Left hindlimb (tissue), 1 donor: ENCODE measurements at places on chromosomes 4 and X.

DNA sequence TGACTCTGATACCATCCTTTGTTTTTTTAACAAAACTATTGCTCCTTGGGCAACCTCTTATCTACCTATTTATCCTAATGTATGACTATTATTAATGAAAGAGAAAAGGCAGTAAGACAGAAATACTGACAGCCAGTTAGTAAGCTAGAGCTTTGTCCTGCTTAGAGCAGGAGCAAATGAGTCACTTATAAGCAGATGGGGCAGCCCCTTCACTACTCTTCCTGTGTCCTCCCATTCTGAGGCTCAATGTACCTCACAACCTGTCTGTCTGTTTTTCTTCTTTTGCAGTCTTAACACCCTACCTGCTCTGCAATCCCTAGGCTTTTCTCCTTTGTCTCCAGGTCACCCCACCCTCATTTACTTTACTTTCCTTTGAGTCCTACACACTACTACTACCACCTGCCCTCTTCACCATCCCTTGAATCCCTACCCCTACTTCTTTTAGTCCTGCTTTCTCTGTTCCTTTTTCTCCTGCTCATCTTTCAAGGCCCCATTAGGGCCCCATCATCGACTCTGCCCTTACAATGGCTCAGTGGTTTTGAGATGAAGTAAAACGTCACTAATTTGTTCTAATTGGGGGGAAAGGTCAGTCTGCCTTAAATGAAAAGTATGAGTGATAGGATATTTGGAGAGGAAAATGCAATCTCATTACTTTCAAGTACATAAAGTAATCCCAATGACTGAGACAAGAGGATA, 294.3 kb downstream of the GUCY2F start:
- DNase-seq: no peak

- DNase-seq: no peak
These were observed 48.3 kb downstream of the HMGB3 start for GRCh38 chrX:151031391-151031975.

DNA sequence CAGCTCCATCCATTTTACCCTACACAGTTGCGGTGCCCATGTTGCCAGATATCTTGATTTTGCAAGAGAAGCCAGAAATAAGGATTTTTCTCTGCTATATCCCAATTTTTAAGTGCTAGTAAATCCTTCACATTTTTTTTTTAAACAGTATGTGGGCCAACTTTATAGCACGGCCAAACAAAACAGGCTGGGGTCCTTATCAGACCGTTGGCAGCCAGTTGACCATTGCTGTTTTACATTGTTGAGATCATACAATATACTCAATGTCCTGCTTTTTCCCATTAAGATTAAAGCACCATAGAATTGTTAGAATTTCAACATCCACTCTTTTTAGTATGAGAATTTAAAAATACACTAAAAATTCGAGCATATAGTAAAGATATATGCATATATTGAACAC, 150.9 kb downstream of the SPCS3 start:
- no peak for DNase-seq

DNA sequence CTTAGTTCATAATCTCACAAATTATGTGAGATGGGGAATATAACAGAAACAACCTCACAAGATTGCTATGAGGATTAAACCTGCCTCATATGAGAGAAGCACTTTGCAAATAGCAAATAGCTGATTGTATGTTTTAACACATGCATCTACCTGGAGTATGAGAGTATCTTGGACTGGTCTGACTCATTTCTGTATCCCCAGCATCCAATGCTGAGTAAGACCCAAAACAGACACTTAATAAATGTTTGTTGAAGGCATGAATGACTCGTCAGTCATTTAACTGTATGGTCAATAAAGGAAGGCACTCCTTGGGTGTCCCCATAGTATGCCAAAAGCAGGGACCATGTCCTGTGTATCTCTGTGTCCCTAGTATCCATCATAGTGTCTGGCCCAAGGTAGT, 350.9 kb upstream of the F9 start:
- DNase-seq: no peak

- no peak for DNase-seq
These were observed 1.6 kb downstream of the SOX3 start for GRCh38 chrX:140503238-140503601.

GRCh38 chrX:136104936-136105335, 42.4 kb upstream of the FHL1 start:
- DNase-seq: no peak

DNA sequence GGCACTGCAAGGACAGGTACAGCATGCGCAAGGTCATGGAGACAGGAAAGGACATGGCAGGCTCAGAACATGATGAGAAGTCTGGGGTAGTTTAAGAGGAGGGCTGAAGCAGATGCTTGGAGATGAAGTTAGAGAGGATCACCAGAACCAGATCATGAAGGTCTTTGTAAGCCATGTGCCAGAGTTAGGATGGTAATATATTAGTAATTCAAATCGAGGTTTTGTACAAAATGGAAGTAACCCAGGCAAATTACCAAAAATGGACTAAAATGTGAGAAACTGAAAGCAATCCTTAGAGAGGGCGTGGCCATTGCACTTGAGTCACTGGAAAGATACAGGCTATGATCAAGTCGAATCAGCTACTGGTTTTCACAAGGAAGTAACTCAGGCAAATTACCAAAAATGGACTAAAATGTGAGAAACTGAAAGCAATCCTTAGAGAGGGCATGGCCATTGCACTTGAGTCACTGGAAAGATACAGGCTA, 13.5 kb downstream of the RXFP1 start:
- no peak for DNase-seq

DNA sequence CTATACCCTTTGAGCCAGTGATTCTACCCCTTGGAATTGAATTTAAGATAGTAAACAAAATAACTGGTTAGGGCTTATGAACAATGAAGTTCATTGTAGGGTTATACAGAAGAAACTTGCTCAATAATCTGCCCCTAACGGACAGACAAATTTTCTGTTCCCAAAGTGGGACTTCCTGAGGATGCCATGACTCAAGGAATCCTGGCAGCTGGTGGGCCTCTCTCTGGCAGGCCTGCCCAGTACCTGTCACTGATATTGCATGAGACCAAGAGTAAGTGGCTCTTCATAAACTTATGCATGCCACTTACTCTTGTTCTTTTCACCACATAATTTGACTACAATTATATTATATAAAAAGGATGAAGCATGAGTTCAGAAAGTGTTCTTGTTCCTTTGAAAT, 41.5 kb downstream of the GPRIN3 start:
- no peak for DNase-seq

GRCh38 chr4:186984105-186984644, 260.5 kb upstream of the FAT1 start:
- DNase-seq: no peak

- DNase-seq: no peak
These were observed 62.6 kb upstream of the ALB start for GRCh38 chr4:73341454-73341853.

DNA sequence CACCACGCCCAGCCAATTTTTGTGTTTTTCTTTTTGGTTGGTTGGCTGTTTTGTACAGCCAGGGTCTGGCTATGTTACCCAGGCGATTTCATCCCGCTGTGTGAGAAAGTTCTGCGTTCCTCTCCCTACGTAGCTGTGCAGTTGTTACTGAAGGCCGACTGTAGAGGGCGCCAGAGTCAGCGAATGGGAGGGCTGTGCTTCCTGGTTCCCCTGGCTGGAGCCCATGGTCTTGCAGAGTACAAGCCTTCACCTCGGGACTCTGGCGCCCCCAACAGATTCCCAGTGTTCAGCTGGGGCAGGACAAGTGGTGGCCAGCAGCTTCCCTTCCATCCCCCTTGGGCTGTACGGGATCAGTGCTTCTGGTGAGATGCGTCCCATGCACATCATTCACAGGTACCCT, 5.6 kb upstream of the CT45A1 start:
- DNase-seq: no peak

DNA sequence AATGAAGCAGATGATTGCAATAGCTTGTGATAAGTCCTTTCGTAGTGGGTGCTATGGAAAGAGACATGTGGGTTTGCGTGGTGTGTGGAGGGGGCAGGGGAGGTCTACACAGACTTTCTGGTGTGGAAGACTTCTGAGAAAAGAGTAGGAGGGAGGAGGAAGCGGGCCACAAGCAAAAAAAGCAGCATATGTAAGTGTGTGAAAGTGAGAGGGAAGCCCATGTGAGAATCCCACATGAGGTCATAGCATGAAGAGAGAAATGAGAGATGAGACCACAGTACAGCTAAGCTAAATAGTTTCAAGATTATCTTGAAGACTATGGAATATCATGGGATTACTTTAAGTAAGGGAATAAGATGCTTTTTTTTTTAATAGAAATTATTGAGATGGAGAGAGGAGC, 2039.9 kb upstream of the TENM3 start:
- DNase-seq: no peak

- DNase-seq: no peak
These were observed 67.3 kb downstream of the GLUD2 start for GRCh38 chrX:121114691-121115090.

DNA sequence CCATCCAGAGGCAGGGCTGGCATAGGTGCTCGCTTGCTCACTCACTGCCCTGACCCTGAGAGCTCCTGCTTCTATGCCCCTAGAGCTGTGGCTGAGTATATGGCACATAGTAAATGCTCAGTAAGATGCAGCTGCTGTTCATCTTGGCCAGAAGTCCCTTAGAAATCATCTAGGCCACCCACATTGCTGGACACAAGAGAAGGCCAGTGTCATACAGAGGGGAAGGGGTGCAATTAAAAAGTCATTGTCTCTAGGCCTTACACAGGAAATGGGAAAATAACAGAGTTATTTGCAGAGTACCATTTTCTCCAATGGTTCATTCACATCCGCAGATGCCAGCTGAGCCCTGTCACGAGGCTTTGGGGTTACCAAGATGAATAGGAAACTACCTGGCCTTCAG, 88.8 kb downstream of the MAMLD1 start:
- no peak for DNase-seq

DNA sequence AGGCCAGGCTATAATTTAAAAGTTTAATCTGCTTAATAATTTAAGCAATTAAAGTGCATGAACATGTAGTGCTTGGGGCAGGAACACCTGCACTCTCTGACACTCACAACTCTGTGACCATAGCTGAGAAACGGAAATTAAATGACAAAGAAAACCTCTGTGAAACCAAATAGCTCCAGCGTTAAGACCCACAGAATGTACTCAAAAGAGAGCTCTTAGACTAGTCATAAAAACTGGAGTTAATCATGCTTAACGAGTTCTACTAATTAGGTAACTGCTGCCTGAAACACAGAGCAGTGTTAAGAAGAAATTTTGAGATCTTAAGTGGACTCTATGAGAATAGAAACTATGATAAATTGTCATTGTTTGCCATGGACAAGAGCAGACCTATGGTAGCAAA, 174.4 kb upstream of the SPIN4 start:
- DNase-seq: no peak

DNA sequence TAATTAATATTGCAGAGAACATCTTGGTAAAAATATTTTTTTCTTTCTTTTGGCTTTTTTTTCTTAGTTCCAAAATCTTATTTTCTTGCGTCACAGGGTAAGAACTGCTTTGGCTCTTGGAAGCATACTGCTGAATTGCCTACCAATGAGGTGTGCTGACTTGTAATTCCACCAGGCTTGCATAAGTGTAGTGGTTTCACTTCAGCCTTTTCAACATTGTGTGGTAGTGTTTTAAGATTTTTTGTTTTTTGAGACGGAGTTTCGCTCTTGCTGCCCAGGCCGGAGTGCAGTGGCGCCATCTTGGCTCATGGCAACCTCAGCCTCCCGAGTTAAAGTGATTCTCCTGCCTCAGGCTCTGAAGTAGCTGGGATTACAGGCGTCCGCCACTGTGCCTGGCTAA, 42.4 kb downstream of the N4BP2 start:
- no peak for DNase-seq

DNA sequence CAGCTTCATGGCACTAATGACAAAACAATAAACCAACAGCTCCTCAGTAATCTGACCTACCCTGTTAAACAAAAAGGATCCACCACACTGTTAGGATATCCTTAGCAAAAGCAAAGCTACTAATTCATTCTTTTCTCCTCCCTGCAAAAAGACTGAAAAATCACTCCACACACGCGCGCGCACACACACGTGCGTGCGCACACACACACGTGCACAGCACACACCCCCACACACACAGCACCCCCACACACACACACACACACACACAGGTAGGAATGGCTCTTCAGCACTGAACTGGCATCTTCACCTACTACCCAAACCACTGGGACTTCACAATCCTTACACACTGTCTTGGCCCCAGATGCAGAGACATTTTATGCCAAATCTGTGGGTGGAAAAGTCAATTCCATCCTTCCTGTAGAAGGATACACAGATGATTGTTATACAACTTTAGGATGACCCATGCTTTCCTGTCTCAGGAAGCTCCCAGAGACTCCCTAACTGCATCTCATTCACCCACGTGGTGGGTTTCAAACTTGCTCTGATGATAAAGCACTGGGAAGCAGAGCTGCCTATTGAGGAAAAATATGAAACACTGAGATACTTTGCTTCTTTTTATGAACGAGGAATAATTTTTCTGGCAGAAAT, 102.5 kb downstream of the TSPAN5 start:
- DNase-seq: no peak

GRCh38 chrX:11437642-11438379, 144.6 kb downstream of the AMELX start:
- DNase-seq: peak; percentile 57

DNA sequence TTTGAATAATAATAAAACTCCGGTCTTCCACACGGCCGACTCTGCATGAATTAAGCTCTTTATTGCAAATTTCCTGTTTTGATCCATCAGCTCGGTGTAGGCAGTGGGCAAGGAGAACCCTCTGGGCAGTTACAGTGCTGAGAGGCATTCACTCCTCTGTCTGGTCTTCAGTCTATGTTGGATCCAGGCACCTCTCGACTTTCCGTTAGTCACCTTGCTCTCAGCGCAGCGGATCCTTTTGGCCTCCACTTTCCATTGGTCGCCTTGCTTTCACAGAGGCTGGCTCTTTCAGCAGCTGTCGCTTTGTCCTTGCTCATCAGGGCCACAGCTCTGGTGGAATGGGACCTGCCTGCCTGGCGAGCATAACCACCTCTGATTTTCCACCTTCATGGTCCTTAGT, 52.9 kb downstream of the TRMT44 start:
- DNase-seq: no peak

DNA sequence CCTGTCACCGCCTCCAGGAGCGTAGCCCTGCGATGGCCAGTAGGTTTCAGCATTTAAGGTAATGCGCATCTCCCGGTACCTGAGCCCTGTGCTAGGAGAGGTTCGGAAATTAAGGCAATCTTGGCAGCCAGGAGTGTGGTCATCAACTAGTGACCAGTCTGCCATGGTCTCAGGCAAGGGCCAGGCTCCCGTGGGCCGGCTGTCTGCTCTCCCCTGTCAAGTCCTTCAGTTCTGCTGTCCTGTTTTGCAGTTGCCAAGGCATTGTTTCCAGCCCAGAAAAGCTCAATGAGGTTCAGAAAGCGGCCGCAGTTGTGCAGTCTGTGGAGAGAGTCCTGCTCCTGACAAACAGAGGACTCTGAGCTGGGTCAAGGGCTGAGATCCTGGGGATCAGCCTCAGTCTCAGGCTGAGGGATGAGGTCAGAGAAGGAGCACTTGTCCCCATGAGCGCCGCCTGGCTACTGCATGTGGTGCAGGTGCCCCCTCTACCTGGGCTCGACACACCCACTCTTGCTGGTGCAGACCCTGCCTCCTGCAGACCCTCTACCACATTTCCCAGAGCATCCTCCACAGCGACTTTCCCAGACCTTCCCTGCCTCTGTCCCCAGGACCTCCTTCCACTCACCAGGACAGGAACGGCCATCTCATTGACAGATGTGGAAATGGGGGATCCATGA, 53.4 kb upstream of the PSAPL1 start:
- DNase-seq: no peak

- no peak for DNase-seq
These were observed 1199.7 kb upstream of the TENM3 start for GRCh38 chr4:181043486-181043885.
